A549 (cell line): ENCODE measurements at places on chromosomes 3 and 15. TPM values are rescaled to one million over a fixed set of nuclear protein-coding genes. Genes with fewer than 3 reads are reported as not detected.

Gene CNOT10
- 23.6 to 28.7 TPM (median 25.6 TPM) in 3 replicates for polyA plus RNA-seq

GRCh38 chr3:114632757-114633424 is 339.1 kb downstream of the TIGIT start:
- no peak for DNase-seq

DNA sequence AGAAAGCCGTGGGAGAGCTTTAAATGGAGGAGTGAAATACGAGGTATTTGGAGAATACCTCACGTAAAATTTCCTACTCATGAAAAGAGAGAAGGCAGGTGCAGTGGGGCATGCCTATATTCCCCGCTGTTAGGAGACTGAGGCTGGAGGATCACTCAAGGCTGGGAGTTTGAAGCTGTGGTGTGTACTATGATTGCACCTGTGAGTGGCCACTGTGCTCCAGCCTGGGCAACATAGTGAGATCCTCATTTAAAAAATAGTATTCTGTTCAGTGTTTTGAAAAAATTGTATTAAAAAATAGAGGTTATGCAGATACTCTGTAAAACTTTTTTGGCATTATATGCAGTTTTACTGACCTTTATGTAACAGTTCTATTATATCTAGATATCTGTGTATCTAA is 20.0 kb downstream of the UBE2E1 start:
- DNase-seq: no peak

- no peak for DNase-seq
Measured at GRCh38 chr3:194450341-194450740, 36.5 kb downstream of the ATP13A3 start.

DNA sequence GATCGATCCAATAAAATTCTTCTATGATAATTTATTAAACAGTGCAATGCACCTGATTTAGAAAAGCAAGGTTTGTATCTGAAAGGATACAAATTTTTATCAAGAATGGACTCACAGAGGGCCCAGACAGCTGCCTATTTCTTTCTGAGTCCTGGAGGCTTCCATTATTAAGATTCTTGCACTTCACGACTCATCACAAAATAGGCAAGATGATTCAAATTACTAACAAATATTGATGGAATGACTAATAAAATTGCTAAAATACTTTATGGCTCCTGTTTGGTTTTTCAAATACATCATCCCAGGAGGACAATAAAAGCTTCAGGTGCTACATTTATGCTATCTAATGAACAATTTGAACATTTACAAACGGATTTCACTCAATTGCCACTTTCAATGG is 483.0 kb upstream of the AGTR1 start:
- DNase-seq: no peak

- peak; percentile 69 for DNase-seq
Measured at GRCh38 chr3:108662142-108662738, 72.7 kb downstream of the DZIP3 start.

DNA sequence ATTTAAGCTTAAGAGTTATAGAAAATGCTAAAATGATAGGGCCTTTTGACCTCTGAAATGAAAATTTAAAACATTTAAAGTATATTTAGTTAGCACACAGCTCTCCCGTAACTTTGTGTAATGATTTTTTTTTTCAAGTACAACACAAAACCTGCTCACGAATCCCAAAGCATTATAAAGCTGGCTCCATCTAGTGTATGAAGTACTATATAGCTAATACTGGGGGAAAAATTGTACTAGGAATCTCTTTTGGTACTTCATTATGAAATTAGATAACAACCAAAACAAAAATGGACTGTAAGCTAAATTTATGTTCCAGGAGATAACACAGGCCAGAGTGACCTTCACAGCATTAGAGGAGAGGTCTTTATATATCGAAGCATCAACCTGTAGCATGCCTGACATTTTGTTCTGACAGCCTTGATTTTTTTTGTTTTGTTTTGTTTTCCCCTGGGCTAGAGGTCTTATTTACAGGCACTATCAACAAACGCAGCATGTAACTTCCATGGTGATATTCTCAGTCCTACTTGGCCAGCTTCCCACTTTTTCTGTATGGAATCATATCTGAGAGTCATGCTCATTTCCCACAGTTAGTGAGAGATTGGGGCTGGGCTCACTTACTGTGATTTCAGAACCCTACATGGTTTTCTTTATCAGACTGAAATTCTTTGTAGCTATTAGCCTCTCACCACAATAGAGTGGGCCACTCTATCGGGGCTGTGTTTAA is 116.3 kb downstream of the MITF start:
- DNase-seq: no peak

GRCh38 chr3:146125951-146126350 is 35.0 kb downstream of the PLOD2 start:
- peak; percentile 75 for DNase-seq

GRCh38 chr3:102536456-102536855 is 101.6 kb downstream of the ZPLD1 start:
- peak; percentile 15 for DNase-seq

DNA sequence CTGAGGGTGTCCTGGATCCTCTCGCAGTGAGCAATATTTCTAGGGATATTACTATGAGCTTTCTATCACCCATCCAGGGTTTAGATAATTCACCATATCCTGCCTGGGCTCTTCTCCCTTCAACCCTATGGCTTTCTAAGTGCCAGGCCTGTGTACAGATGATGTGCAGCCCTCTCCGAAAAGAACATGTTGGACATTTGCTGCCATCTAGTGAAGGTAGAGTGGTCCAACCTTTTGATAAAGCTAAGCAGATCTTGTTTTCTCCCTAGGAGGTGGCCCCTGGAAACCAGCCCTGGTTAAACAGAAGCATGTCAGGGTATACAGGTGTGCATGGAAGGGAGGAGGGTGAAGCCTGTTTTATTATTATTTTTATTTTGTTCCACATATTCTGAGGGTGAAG is 27.9 kb upstream of the SCN10A start:
- DNase-seq: peak; percentile 46

GRCh38 chr3:123373474-123373987 is 75.4 kb downstream of the ADCY5 start:
- no peak for DNase-seq
